ENCODE measurements at places on chromosomes 11 and 22.

DNA sequence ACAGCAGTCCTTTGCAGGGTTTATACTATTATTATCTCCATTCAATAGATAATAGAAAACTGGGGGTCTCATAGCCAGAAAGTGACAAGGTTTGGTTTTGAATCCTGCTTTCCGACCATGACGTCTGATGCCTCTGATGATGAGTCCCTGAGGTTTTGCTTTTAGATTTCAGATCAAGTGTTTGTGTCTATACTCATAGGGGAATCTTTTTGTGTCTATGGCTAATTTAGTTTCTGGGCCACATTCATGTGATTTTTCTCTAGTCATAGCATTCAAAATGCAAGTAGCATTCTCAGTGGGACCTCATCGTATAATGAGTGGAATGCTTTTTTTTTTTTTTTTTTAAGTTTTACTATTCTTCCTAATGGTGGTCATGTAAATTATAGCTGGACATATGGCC, 72.9 kb downstream of the TNRC6B start:
- no peak for DNase-seq

GRCh38 chr11:34149786-34150185, 44.4 kb downstream of the NAT10 start:
- no peak for DNase-seq

- DNase-seq: no peak
Observed at GRCh38 chr11:13763341-13763740, 94.9 kb downstream of the FAR1 start.

- no peak for DNase-seq
Observed at GRCh38 chr11:133516845-133517244, 15.5 kb downstream of the OPCML start.

GRCh38 chr11:36146437-36146836, 142.8 kb downstream of the COMMD9 start:
- DNase-seq: no peak

Data from activated CD8-positive, alpha-beta memory T cell treated with anti-CD3 and anti-CD28 coated beads for 4 hours (primary cell).